ENCODE measurements at places on chromosomes 12 and 14. TPM values are rescaled to one million over a fixed set of nuclear protein-coding genes. Genes with fewer than 3 reads are reported as not detected.

DNA sequence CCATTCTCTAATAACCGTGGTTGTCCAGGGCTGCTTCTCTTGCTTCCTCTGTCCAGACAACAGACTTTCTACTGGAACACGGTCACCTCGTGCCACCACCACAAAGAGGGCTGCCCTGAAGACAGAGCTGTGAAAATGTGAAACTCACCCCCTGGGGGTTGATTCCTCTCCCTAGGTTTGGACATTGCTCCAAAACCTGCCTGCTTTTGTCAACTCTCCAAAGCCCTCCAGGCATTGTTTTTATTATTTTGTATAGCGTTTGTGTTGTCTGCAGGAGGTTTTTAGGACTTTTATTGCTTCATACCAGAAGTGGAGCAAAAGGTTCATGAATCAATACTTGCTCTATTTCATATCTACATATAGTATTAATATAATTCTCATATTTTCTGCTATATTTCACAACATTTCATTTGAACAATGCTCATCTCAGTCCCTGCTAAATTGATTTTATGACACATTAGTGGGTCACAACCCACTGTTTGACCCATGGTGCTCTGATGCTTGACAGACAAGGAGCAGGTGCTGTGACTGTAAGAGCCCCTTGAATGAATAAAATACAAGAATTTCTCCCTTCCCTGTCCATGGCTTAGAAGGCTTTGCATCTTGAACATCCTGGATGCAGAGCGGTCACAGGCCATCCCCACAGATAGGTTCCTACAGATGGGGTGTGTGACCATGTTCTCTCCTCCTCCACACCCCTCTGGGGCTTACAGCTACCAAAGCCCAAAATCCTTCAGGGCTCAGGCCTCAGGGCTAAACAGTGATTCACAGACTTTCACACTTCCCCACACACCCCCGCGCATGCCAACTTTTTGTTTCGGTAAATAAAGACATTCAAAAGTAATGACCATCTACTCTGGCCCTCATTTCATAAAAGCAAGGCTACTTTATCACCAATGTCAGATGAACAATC lies 20.6 kb upstream of the EML1 start:
- no peak for DNase-seq

The CIDEB gene
- total RNA-seq: not detected

DNA sequence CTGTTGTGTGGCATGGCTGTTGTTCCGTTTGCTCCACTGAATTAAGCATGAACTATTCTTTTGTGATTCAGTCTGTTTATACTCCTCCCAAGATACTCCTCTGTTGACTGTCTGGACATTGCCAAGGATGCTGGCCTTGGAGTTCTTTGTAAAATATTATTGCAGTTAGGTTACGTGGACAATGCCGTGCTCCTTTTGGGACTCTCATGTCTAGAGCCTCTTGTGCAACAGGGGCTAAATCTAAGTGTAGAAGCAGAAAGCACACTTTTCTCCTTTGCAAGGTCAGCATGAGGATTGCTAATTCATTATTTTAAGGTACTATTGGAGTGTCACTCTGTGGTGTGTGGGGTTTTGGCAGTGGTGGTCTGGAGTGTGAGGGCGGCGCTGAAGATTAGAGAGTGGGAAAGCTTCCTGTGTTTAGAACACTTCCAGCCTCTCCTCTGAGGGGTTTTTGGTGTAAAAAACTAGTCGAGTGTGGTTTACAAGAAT lies 125.4 kb downstream of the SAMD4A start:
- DNase-seq: no peak

DNA sequence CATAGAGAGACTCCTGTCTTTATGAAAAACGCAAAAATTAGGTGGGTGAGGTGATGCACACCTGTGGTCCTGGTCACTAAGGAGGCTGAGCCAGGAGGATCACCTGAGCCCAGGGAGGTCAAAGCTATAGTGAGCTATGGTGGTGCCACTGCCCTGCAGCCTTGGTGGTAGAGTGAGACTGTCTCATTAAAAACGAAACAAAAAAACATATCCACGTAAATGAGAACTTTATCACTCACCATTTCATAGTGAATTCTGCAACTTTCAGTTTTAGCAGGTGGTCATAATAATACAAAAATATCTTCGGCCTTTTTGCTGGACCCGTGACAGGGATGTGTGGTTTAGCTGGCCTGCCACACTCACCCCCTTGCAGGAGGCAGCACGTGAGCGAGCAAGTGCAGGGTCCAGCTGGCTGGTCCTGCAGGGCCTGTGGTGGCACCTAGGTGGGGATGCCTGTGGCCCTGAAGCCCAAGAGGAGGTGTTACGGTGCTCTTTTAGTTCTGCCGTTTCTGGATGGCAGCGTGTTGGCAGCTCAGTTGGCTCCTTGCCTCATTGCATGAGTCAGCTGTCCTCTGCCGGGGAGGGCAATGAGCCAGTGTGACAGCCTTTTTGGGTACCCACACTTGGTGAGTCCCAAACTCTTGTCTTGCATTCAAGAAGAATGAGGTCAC lies 1330.7 kb upstream of the TMEM132C start:
- DNase-seq: no peak

GRCh38 chr12:27428466-27428865 lies 18.1 kb upstream of the SMCO2 start:
- DNase-seq: no peak

All from H1 (cell line).